ENCODE measurements at places on chromosomes 7 and 10. TPM values are rescaled to one million over a fixed set of nuclear protein-coding genes. Genes with fewer than 3 reads are reported as not detected.

Gene UTF1
- not detected for polyA plus RNA-seq

Gene PAPOLB
- 0.16 TPM for polyA plus RNA-seq

Gene RBP4
- polyA plus RNA-seq, result 43.4 TPM

Gene ZMYND11
- polyA plus RNA-seq, result 42.2 TPM

Gene SPACDR
- polyA plus RNA-seq, result 0.11 TPM

Gene PRSS37
- polyA plus RNA-seq, result not detected

DNA sequence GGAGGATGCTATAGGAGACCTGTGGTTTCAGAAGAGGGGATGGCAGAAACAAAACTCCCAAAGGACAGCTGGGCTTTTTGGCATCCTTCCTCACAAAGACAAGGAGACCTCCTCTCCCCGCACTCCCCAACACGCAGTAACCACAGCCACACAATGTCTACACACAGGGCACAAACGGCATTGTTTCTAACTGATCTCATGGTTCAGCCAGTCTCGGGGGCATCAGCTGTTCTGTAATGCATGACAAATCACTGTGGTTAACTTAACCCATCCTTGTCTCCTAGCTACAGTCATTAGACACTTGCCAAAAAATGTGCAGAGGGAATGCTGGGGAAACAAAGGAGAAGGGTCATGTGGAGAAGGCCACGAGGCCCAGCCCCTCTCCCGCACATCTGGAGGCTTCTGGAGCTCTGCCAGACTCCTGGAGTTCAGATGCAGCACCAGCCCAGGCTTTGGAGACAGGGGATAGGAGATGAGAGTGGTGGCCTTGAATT lies 7.6 kb upstream of the ADAMTS14 start:
- no peak for DNase-seq

DNA sequence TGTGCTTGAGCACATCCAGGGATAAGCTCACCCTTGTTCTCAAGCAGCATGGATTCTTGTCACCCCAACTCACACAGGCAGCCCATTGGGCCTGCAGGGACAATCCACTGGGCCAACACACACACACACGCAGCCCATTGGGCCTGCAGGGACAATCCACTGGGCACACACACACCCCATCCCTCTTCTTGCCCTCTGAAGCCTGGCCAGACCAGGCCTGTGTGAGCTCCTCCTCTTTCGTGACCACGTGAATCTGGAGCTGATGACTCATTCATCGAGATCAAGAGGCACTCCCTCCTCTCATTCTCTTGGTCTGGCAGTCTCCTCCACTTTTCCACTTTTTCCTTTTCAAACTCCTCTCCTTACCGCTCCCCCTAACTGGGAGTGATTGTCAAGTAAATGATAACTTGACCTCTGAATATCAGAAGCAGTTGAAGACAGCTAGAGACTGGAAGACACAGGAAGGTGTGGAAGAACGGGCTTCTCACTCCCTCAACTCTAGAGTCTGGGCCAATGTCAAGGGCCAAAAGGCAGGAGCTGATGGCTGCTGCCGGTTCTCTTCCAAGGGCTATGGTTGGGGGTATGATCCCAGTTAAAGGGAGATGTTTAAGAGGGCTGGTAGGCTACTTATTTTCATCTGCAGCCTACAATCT lies 89.7 kb downstream of the HIPK2 start:
- peak; percentile 31 for DNase-seq

DNA sequence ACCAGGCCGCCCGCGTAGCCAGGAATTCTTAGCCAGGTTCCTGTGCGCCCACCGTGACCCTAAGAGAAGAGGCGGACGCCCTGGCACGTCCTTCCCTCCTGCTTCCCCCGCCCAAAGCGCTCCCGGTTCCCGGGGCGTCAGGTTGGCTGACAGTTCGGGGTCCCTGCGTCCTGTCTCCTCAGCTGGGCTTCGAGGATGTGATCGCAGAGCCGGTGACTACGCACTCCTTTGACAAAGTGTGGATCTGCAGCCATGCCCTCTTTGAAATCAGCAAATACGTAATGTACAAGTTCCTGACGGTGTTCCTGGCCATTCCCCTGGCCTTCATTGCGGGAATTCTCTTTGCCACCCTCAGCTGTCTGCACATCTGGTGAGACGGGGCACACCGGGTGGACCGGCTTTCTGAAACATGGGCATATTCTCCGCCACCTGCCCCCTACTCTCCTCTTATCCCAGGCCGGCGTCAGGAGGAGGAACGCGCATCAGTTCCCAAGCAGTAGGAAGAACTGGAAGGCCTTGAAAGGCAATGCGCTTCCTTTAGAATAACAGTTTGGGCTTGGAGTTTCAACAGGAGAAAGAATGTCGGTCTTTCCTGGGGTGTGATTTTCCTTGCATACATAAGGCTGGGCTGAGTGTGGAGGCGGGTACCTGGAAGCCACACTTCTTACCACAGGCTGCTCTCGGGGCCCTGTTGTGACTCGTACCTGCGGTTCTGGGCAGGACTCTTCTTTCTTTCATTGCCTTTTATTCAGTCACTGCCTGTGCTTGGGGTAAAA lies 728 bp downstream of the CAV2 start:
- peak; percentile 67 for DNase-seq

- DNase-seq, result peak; percentile 71
Measured at GRCh38 chr10:1048349-1048731, 579 bp downstream of the IDI1 start.

GRCh38 chr7:33428415-33428814 lies 299.1 kb downstream of the BBS9 start:
- DNase-seq, result no peak

DNA sequence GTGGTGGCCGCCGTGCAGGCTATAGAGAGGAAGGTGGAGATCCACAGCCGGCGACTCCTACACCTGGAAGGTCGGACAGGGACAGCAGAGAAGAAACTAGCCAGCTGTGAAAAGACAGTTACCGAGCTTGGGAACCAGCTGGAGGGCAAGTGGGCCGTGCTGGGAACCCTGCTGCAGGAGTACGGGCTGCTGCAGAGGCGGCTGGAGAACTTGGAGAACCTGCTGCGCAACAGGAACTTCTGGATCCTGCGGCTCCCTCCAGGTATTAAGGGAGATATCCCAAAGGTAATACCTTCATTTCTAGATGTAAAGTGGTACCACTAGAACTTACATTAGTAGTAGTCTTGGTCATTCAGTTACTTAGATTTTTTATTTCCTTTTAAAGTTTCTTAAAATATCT lies 6.8 kb downstream of the ZNF398 start:
- no peak for DNase-seq

- DNase-seq, result no peak
Measured at GRCh38 chr7:139683137-139683921, 94.5 kb downstream of the HIPK2 start.

DNA sequence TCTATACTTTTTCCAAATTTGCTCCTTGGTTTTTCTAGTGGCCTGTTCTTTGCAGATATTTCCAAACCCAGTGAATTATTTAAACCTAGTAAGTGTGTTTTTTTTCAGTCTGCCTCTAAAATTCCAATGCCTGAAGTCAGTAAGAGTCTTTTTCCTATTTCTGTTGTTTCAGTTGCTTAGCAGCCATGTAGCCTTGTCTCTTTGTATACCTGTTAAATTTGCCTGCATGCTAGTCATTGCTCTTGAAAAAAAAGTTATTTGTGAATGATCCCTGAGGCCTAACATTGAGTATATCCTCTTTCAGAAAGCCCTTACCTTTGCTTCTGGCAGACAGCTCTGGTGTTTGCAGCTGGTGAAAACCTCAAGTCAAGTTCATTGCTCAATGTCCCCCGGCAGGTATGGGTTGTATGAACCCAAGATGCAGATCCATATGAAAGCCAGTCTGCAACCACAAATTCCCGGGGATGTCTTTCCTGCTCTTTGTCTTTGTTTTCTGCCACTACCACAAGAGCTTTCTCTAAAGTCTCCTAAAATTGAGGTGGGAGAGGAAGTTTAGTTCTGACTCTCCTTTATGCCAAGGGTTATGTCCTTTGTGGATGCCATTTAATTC lies 35.7 kb downstream of the CH25H start:
- no peak for DNase-seq

- no peak for DNase-seq
Measured at GRCh38 chr7:8217200-8218068, 44.5 kb downstream of the ICA1 start.

- no peak for DNase-seq
Measured at GRCh38 chr7:150715738-150716137, 675 bp upstream of the GIMAP1 start.

DNA sequence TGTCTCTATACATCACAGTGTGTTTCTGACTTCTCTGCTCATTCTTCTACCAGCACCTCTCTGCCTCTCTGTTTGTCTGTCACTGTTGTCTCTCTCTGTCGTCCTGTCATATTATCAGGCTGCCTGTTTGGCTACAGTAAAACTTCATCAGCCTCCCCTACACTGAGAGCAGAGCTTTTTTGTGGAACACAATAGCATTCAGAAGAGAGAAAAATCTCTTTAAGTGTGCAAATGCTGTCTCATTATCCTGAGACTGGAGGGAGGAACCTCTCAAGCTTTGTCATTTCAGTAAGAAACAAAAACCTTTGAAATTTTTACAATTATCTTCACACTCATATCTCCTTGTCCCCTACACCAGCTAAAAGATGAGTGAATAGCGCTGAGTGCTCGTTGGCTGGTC lies 148.4 kb downstream of the PLPP4 start:
- DNase-seq, result no peak

- no peak for DNase-seq
Measured at GRCh38 chr10:128866551-128866950, 600.5 kb upstream of the MGMT start.

DNA sequence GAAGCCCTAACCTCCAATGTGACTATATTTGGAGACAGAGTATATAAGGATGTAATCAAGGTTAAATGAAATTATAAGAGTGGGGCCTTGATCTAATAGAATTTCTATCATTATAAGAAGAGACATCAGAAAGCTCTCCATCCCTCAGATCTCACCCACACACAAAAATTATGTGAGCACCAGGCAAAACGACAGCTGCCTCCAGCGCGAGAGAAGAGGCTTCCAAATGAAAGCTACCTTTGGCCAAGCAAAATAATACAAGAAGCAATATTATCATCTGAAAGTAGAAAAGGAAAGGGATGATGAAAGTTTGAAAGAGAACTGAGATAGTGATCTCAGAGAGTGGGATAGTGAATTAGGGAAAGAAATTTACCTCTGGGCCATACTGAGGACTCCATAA lies 1192.5 kb downstream of the NXPH1 start:
- no peak for DNase-seq

DNA sequence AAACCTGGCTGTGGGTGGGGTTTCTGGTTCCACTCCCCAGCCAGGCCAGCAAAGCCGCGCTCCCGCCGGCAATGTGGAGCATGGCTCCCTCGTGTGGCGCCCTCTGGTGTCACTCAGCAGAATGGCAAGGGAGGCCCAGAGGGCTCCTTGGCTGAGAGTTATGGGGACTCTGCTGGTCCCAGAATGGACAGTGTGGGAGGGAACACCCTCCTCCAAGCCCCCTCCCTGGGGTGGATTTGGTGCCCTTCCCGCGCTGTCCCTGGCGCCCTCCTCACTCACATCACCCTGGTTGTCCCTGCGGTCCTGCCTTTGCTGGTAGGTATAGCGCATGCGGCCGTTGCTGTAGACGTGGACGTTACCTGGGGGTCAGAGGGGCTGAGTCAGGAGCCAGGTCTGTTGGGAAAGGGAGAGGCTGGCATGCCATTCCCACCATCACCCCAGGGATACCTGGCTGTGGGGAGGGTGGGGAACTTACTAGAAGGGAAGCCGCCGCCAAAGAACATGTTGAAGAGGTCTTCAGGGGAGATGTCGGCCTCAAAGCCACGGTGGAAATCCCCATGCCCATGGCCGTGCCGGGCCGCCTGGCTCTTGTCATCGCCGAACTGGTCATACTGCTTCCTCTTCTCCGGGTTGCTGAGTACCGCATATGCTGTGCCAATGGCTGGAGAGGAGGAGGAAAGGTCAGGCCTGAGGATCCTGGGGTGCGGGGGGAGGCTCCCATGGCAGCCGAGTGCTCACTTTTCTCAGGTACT lies 14.0 kb downstream of the DNAJB12 start:
- DNase-seq, result peak; percentile 90

GRCh38 chr7:117949232-117949631 lies 76.0 kb upstream of the CTTNBP2 start:
- no peak for DNase-seq
